Activated naive CD4-positive, alpha-beta T cell treated with anti-CD3 and anti-CD28 coated beads, Interleukin-2, amount 50 U/mL, for 72 hours (primary cell): ENCODE measurements at places on chromosomes 3 and 15.

DNA sequence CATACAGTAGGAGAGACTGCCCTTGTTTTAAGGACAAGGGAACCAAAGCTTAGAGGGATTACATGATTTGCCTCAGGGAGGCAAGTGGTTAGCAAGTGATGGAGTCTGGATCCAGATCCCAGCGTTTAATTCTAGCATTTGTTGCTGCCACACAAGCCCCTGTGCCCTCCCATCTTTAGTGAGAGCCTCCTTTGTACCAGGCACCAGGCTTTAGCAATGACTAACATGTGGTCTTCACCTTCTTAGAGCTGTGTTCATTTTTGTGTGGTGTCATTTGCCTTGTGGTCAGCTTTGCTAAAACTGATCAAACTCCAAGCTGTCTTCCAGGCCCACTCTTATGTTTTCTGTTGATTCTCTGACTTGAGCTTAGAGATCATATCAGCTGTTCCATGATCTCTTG lies 290.5 kb downstream of the RPLP1 start:
- DNase-seq: no peak

DNA sequence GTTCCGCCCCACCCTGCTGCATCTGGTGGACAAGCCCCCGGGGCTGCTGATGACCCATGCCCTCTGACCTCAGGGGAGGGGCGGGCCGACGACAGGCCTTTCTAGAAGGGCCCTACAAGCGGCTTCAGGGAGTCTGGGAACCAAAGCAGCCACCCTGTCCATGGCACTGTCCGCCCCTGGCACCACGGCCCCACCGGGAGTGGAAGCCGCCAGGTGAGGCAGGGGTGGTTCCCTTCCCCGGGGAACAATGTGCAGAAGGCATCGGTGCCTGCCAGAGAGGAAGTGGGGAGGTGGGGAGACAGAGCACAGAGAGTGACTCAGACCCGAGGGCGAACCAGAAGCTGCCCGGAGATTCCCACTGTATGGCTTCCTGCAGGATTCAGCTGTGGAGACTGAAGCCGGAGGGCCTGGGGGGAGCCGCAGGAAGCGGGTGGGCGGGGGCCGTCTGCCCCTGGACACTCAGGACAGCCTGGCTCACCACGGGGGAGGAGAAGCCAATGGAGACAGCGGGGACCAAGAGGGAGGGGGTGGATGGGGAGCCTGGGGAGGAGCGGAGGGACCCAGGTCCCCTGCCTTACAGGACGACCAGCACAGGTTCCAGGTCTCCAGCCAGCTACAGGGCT lies 134.0 kb downstream of the TPRA1 start:
- no peak for DNase-seq

DNA sequence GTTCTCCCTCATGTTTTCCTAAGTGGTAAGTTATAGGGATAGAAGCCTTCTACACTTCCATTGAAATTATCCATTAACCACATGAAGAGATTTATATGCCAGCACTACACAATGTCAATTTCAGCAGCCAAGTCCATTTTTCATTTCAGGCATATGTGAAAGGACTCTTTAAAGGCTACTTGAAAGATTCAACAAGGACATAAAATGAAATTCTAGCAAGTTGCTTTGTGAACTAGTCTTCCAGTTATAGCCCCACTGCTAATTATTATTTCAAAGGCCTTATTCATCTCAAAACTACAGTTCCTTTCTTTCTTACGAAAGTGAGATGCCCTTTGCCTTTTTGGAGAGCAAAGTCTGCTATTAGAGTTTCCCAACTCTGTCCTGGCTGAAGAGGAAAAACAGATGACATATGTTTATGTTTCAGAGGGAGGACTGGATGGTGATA lies 66.0 kb upstream of the SLC2A2 start:
- no peak for DNase-seq

GRCh38 chr15:25880411-25880810 lies 17.3 kb upstream of the ATP10A start:
- no peak for DNase-seq

DNA sequence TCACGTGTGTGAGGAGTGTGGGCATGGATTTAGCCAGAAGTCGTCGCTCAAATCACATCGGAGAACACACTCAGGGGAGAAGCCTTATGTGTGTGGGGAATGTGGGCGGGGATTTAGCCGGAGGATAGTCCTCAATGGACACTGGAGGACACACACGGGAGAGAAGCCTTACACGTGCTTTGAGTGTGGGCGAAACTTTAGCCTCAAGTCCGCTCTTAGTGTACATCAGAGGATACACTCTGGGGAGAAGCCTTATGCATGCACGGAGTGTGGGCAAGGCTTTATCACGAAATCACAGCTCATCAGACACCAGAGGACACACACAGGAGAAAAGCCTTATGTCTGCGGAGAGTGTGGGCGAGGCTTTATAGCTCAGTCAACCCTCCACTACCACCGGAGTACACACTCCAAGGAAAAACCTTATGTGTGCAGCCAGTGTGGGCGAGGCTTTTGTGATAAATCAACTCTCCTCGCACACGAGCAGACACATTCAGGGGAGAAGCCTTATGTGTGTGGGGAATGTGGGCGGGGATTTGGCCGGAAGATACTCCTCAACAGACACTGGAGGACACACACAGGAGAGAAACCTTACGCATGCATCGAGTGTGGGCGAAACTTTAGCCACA lies 28.1 kb downstream of the ZNF589 start:
- DNase-seq: peak; percentile 71

DNA sequence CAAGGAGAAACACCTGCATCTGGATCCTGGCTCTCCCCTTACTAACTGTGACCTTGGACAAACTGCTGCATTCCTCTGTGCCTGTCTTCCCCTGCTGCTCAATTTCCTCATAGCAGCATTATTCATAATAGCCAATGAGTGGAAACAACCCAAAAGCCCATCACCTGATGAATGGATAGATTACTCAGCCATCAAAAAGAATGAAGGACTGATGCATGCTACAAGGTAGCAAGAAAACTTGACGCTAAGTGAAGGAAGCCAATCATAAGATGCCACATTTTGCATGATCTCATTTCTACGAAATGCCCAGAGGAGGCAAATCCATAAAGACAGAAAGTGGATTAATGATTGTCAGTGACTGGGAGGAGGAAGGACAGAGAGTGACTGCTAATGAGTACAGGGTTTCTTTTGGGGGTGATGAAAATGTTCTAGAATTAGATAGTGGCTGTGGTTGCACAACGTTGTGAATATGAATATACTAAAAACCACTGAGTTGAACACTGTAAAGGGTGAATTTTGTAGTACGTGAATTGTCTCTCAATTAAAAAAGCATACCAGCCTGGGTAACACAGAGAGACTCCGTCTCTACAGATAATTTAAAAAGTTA lies 11.2 kb downstream of the IGDCC4 start:
- DNase-seq: no peak

DNA sequence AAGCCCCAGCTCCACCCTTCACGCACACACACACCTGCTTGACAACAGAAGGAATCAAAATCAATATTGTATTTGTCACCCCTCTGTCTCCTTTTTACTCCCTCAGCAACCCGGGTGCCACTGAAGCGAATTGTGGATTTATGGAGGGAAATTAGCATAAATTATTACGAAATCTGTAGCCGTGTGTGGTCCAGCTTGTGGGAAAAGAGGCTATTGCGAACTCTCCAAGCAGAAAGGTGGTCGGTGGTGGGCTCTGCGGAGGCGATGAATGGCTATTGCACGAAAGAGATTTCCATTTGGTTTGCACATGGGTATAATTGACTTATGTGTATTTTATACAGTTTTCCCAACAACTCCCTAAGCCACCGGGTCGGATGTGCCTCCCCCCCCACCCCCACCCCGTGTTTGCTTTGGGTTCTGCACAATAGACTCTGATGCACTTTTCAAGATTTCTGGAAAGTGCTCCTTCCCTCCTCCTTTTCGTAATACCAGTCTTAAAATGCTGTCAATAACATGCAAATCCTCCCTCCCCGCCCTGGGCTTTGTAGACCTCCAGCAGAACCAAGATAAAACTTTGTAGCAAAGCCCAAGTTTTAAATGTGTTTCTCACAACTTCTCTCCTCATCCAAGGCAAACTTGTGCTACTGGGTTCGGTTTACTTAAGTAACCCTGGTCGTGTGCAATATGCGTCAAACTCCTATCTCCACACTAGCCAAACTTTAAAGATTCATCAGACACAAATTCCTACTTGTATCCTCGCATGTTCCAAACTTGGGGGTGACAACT lies 3.1 kb upstream of the FOXB1 start:
- DNase-seq: no peak

DNA sequence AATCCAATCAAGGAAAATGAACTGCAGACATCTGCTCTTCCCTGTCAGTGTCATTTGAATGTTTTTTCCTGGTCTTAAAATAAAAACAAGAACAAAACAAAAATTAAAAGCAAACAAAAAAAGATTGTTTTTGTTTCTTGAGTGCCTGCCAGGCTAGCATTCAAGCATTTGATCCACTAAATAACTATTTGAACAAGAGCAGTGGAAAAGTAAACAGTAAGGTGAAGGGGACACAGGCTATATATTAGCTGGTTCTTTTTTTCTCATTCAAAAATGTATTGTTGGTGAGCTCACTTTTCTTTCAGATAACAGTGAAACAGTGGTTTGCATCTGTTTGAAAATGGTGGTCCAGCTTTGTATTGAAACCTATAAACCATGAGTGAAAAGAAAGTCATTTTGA lies 586.9 kb upstream of the SGO1 start:
- DNase-seq: no peak

- DNase-seq: no peak
Observed at GRCh38 chr3:153028381-153028780, 133.6 kb upstream of the RAP2B start.

DNA sequence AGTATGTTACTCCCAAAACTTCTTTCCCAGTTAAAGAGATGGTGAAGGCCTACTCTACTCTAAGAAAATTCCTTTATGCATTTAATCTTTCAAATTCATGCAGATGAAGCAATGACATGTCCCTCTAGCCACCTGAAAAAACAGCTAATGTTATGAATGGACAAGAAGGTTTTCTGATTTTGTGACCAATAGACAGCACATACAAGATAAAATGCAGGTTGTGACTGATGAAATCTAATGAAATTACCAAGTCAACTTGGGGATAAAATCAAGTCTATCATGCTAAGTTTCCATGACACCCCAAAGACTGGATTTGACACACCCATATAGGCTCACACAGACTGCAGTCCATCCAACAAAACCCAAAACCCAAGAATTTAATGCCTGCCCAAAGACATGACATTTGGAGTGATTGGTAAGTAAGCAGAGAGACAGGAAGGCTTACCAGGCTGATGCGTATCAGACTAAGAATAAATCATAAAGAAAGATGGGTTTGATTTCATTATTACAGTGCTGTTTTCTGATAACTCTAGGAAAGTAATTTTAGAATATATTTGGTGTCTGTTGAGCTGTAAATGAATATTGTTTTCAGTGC lies 26.4 kb downstream of the CD47 start:
- DNase-seq: no peak

DNA sequence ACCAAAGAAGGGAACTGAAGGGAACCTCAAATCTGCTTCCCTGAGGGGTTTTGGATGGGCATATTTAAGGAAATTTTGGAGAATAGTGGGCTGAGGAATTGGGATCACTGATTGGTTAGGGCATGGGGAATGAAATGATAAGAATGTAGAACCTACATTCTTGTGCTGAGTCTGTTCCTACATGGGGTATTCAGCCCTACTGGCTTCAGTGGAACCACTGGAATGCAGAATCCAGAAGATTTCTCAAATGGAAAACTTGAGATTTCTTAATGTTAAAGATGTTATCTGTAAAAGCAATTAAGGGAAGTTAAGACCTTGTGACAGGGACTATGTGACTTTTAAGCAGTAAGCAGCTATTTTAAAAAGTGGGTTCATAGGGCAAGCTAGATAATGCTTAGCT lies 1062.4 kb downstream of the AGBL1 start:
- DNase-seq: no peak

- no peak for DNase-seq
Observed at GRCh38 chr3:71956069-71956340, 171.1 kb upstream of the PROK2 start.

DNA sequence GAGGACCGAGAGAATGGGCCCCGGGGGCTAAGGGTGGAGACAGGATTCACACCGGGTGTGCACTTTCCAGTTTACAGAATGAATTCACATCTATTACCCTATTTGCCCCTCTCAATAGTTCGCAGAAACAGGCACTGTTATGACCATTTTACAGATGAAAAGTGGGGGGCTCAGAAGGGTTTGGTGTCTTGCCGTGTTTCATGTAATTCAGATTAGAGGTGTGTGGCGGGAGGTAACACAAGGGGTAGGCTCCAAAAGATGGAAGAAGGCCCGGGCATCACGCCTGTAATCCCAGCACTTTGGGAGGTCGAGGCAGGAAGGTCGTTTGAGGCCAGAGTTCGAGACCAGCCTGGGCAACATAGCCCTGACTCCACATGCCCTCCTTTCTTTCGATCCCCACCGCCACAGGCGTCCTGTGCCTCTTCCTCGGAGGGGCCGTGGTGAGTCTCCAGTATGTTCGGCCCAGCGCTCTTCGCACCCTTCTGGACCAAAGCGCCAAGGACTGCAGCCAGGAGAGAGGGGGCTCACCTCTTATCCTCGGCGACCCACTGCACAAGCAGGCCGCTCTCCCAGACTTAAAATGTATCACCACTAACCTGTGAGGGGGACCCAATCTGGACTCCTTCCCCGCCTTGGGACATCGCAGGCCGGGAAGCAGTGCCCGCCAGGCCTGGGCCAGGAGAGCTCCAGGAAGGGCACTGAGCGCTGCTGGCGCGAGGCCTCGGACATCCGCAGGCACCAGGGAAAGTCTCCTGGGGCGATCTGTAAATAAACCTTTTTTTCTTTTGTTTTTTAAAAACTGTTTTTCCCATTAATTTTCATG lies 3.4 kb downstream of the DUOXA2 start:
- no peak for DNase-seq

DNA sequence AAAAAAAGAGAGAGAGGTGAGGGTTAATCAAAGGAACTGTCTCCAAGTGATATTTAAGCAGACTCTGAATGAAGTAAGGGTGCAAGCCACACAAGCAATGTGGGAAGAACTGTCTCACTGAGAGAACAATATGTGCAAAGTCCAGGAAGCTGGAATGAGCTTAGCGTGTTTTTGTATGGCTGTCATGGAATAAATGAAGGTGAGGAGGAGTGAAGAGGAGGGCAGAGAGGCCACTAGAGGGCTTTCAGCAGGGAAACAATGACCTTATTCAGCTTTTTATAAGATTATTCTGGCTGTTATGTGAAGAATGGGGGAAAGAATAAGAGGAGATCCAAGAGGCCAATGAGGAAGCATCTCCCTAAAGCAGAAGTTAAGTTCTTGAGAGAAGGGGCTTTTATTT lies 86.9 kb upstream of the COL8A1 start:
- no peak for DNase-seq

GRCh38 chr15:93570527-93570926 lies 481.5 kb upstream of the RGMA start:
- no peak for DNase-seq

GRCh38 chr15:88702983-88703382 lies 64.2 kb downstream of the ISG20 start:
- DNase-seq: no peak

DNA sequence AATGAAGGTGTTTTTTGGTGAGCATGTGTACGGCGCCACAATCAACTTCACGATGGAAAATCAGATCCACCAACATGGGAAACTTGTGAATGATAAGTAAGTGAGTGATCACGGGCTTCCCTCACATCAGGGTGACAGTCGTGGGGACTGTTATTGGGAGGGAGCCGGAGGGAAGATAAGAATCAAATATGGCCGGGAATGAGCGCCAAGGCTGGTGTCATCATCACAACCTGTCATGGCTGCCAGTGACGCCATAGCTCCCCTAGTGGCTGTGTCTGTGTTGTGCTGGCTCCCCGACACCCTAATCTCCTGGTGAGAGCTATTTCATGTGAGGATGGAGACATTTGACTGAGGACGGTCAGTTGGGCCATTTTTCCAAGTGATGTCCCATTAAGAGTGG lies 168.5 kb downstream of the SV2B start:
- no peak for DNase-seq
